Activated T-cell treated with anti-CD3 and anti-CD28 coated beads, Interleukin-2, amount 50 U/mL, for 72 hours (primary cell): ENCODE measurements at places on chromosomes 2 and 18. TPM values are rescaled to one million over a fixed set of nuclear protein-coding genes. Genes with fewer than 3 reads are reported as not detected.

CTAGE1 gene
- total RNA-seq, result not detected

NYAP2 gene
- total RNA-seq, result 0.05 TPM

- DNase-seq, result no peak
These were observed 10.4 kb downstream of the TBR1 start for GRCh38 chr2:161426455-161426921.

- no peak for DNase-seq
These were observed 70.5 kb upstream of the CCBE1 start for GRCh38 chr18:59767732-59768131.

DNA sequence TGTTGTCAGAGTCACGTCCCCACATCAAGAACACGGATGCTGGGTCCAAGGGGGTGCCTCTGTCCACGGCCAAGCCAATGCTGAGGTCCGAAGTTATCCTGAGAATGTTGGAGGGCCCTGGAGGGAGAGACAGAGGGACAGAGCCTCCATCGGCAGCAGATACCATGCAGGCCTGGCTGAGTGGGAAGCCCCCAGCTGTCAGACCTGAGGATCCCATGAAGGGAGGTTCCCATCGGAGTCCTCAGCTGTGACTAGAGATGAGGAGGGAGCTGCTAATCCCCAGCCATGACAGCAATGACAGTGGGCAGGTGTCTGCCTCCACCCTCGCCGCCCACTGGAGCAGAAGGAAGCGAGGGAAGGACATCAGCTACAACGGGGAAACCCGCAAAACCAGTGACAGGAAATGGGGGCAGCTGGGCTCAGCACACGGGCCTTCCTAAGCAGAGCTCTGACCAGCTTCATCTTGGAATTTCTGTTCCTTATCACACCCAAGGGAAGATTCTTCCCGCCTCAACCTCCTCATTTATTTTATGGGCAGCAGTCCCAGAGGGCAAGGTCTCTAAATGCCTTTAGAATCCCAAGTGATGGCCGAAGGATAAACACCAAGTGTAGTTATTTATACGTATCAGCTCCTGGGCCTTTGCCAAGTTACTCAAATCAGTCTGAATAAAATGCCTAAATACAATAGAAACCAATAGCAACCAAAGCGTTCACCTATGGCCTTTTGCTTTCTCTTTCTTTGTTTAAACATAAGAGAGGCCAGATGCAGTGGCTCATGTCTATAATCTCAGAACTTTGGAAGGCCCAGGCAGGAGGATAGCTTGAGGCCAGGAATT, 32.2 kb downstream of the FAM178B start:
- DNase-seq, result peak; percentile 37

DNA sequence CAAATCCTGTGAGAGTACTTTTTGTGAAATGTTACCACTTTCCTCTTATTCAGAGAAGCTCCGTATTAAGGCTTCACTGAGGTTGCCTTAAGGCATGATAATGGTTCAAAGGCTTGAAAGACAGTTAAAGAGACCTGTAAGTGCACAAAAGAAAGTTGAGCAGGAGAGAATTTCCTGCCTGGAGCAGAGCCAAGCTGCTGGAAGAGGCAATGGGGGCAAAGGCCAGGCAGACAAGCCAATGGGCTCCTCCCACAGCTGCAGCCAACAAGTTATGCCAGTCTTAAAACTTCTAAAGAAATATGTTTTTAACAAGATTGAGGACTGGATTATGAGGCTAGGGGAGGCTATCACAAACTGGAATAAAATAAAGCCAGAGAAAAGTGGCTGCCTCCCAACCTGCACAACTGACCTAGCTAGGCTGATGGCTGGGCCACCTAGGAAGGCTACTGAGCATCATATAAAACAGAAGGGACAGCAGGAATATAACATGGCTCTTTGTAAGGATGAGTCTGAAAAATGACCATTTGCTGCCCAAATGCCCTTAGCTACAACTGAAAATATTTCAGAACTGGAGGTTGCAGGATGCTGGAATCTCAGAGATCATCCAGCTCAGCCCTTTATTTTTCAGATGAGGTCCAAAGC, 2.1 kb downstream of the IL1B start:
- DNase-seq, result no peak

DNA sequence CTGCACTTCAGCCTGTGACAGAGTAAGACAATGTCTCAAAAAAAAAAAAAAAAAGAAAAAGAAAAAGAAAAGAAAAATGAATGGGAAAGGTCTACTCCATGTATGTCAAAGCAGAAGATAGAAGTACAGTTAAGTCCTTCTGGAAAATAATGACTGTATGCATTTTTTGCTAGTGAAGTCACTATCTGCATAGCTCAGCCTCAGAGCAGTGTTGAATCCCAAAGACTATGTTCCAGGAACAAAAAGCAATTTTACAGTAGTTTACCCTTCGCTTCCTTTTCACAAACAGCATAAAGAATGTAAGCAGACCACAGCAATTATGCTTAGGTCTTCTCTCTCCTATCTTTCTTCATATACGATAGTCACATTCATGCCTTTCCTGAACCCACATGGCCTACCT, 497.4 kb downstream of the CMPK2 start:
- no peak for DNase-seq

DNA sequence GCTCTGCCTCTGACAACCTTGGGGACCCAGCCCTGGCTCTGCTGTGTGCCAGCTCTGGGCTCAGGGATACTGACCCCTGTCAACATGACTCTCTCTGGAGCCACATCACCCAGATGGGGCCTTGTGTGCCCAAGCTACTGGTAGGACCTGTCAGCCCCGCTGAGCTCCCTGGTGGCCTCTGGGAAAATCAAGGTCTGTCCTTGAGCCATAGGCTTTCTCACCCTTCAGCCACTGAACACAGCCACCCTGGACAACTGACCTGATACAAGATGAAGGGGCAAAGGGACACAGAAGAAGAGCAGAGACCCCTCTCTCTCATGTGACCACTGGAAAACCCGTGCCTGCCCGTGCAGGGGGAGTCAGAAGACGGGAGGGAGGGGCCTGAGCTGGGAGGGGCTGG, 7.8 kb downstream of the CCDC74A start:
- DNase-seq, result no peak

DNA sequence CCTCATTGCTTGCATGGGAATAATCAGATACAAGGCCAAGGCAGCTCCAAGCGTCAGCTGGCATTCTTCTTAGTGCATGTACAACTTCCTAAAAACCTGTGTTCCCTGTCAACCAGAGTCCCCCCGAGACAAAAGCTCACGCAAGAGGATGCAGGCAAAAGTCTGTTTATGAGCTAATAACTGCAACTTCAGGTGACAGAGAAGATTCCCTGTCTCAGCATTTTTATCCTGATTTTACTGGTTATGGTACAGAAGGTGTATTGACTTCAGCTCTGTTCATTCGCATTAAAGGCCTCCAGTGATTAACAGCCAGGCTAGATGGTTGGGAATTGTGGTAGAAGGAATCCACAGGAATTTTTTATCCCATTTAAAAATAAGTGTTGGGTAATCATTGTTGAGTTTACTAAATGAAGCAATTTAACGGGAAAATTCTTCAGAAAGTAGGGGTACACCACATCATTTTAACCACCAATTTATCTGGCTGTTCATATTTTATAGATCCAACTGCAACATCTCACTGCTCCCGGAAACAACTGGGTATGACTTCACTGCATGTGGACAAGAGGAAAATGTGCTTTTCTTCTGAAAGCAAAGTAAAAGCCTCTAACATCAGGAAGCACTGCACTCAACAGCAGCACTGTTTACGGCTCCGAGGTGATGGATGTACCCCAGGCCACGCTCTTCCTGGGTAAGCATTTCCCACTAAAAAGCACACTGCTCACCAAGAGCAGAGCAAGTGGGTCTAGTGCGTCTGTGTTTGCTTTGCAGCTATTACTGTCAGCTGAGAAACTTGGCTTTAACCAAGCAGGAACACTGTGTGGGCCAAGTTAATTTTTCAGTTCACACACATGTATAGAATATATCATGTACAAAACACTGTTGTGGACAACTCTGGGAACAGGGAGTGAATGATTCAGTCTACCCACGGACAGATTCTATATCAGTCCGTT, 31.9 kb downstream of the CCBE1 start:
- DNase-seq, result no peak

GRCh38 chr2:49237867-49238603, 83.7 kb upstream of the FSHR start:
- DNase-seq, result no peak

DNA sequence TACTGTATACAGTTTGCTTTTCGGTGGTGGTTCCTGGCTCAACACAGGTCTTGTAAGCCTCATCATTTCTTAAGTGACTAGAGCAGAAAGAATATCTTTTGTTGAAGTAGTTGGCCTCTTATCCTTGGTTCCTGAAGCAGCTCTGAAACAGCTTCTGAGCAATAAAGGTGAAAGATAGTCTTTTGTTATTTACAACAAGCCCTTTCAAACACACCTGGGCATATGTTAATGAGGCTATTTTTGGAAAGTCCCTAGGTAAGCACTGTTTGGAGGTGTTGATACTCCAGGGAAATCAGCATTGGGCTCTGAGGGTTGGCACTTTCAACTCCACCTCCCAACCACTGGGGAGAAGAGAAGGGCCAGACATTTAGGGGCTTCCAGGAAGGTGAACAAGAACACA, 211.0 kb downstream of the MCFD2 start:
- no peak for DNase-seq
